ENCODE measurements at places on chromosomes 4 and X. TPM values are rescaled to one million over a fixed set of nuclear protein-coding genes. Genes with fewer than 3 reads are reported as not detected.
A peak's percentile ranks its signal among the peaks of the same experiment; 100 is the strongest.

DMP1 gene
- not detected for total RNA-seq

CCSER1 gene
- total RNA-seq: 2.3 TPM

UCHL1 gene
- 0.51 TPM for total RNA-seq

CYLC1 gene
- total RNA-seq: not detected

CDKL2 gene
- 0.14 TPM for total RNA-seq

AADAT gene
- 13.6 TPM for total RNA-seq

FBXL5 gene
- total RNA-seq: 79.7 TPM

CXCL11 gene
- not detected for total RNA-seq

FAT1 gene
- total RNA-seq: 48.0 TPM

CCKAR gene
- total RNA-seq: not detected

TSPAN7 gene
- 15.3 TPM for total RNA-seq

GPR119 gene
- 4.3 TPM for total RNA-seq

DNA sequence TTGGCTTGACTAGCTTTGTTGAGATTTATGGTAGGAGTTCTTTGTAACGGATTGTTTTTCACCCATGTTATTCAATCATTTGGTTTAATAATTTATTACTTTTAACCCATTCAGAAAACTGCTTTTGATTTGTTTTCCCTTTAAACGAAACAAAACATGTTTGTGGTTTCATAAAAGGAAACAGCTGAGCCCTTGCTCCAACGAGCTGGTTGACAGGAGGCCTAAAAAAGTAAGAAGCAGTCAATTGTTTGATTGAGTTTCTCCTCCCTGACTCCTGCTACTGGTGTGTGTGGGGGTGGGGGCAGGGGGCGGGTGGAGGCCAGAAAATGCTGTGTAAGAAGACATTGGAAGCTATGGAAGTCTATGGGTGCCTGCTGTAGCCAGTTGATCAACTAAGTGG lies 102.8 kb downstream of the CHRDL1 start:
- no peak for DNase-seq

GRCh38 chr4:16195209-16195608 lies 31.1 kb downstream of the TAPT1 start:
- DNase-seq: no peak

DNA sequence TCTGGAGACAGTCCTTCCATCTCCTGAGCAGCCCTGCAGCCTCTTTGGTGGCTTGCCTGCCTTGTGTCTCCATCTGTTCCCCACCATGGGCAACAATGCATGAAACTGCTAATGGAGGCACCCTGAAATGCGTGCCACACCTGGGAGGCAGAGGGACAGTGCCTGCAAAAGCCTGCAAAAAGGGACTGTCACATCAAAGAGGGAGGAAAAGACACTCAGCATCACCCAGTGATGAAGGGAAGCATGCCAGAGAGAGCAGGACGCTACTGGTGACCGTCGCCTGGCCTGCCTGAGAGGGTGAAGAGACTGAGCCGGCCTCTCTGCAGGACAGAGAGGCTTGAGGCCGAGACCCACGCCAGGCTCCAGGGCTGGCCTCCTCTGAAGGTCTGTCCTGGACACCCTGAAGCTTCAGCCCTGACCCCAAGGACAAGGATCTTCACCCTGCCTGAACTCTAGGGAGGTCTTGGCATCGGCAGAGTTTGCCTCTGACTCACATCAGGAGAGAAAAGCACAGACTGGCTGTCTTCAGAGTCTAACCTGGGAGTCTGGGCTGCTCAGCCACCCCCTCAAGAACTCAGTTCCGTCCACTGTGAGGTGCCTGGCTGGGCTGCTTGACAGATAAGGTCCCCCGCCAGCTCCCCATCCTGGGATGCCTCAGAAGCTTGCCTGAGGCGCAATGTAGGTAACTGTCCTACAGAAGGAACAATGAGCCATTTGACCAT lies 8.1 kb downstream of the ACSL1 start:
- DNase-seq: no peak

DNA sequence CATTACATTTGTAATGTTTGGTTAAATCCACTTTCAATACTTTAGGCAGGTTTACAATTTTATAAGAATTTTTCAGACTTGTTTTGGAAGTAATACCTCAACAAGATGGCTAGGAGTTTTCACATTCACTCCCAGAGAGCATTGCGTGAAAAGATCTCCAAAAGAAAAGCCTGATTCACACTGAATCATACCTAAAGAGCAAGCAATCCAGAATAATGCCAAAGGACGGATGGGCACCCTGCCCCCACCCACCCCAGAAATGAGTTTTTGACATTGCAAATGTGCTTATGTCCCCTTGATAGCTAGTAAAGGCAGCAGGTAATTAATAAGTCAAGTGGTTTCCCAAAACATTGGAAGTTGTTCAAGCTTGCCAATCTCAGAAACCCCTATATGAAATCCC lies 557.7 kb upstream of the TENM3 start:
- DNase-seq: no peak

GRCh38 chrX:106959901-106960300 lies 39.7 kb downstream of the CLDN2 start:
- no peak for DNase-seq

DNA sequence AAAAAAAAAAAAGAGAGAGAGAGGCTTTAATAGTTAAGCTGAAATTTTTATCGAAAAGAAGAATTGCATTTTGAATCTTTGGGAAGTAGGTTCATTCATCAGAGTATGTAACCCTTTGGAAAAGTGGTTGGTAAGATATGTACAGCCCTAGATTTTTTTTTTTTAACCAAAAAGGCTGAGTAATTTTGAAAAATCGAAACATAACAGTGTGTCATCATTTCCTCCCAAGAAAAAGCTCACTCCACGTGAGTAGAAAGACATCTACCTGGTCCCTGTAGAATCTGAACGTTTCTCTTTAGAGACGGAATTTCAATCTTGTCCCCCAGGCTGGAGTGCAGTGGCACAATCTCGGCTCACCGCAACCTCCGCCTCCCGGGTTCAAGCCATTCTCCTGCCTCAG lies 16.2 kb downstream of the SHOX start:
- no peak for DNase-seq

GRCh38 chrX:139932073-139932900 lies 566 bp downstream of the ATP11C start:
- peak; percentile 62 for DNase-seq

- DNase-seq: no peak
Measured at GRCh38 chr4:118816538-118817177, 19.3 kb downstream of the SEC24D start.

DNA sequence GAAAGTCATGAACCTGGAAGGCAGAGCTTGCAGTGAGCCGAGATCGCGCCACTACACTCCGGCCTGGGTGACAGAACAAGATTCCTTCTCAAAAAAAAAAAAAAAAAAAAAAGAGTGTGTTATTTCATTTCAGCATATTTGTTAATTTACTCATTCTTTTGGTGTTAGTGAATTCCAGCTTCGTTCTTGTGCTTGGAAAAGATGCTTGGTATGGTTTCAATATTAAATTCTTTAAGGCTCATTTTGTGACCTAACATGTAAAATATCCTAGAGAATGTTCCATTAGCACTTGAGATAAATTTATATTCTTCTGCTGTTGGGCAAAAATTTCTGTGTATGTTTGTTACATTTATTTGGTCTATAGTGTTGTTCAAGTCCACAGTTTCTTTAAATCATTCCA lies 66.8 kb downstream of the SPIN3 start:
- DNase-seq: no peak

- DNase-seq: no peak
Measured at GRCh38 chr4:138192113-138192512, 50.0 kb downstream of the SLC7A11 start.

DNA sequence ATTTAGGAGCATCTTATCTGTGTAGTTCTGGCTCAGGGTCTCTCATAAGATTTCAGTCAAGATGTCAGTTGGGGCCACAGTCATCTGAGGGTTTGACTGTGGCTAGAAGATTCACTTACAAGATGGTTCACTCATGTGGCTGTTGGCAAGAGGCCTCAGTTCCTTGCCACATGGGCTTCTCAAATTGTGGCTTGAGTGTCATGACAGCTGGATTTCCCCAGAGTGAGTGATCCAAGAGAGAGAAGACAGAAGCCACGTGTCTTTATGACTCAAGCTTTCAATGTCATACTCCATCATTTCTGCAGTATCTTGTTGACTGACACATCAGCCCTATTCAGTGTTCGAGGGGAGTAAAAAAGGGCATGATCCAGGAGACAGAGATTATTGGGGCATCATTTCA lies 131.3 kb upstream of the AP1S2 start:
- no peak for DNase-seq

- no peak for DNase-seq
Measured at GRCh38 chr4:17082186-17082585, 183.7 kb upstream of the LDB2 start.

DNA sequence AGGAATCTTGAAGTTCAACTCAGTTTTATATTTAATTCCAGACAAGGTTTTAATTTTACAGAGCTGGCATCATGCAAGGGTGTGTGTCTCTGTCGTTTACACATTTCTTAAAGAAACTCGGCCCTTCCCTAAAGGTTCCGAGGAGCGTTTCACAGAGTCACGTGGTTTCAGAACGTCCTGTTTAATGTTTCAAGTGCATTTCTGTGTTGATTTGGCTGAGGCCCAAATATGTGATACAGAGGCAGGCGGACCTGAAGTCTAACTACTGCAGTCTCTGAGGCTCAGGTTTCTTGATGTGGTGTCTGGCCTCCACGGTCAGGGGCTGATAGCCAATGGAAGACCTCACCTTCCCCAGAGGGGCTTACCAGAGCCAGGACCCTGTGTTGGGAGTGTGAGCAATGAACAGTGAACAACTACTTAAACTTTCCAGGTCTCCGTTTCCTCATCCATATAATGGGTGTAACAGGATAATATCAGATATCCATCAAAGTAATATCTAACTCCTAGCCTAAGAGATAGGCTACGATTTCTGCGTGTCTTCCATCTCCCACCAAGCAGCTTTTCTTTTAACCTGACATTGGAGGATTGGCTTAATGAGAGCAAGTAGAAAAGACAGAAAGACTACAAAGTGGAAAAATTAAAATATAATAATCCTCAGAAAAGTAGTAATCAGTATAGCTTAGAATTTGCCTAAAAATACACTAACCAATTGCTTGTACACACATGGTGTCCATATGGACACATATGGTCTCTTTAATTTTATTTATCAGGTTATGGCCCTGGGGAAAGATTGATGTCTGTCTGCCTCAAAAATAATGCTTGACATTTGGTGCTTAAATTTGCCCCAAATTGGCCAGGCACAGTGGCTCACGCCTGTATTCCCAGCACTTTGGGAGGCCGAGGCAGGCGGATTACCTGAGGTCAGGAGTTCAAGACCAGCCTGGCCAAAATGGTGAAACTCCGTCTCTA lies 50.0 kb upstream of the TRIM2 start:
- no peak for DNase-seq

GRCh38 chr4:147236806-147237205 lies 244.1 kb upstream of the EDNRA start:
- DNase-seq: no peak

- DNase-seq: no peak
Measured at GRCh38 chrX:80014141-80014940, at the start of gene TBX22. Gene TBX22, plus strand, starts transcription at chrX:80014753. Its CDS starts 7,517 bp downstream, at chrX:80022270.

GRCh38 chr4:91734682-91735081 lies 569.1 kb upstream of the GRID2 start:
- DNase-seq: no peak

- no peak for DNase-seq
Measured at GRCh38 chrX:70301716-70302115, 11.8 kb downstream of the KIF4A start.

- DNase-seq: no peak
Measured at GRCh38 chrX:150446995-150447394, 83.9 kb downstream of the MAMLD1 start.

DNA sequence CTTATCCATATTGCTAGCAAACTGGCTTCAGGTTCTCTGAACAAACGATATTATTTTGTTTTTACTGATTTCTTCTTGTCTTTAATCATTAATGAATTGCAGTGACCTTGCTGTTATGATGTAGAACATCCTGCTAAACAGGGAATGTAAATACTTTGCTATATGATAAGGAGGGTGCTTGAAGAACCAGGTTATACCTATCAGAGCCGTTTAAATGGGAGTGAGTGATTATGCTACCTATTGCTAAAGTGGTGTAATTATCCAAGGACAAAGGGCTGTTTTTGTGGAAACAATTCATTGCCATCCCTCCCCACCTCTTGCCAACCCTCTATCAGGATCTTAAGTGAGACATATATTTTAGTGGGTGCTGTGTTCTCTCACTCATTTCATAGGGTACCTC lies 788.9 kb downstream of the RPA4 start:
- DNase-seq: no peak

DNA sequence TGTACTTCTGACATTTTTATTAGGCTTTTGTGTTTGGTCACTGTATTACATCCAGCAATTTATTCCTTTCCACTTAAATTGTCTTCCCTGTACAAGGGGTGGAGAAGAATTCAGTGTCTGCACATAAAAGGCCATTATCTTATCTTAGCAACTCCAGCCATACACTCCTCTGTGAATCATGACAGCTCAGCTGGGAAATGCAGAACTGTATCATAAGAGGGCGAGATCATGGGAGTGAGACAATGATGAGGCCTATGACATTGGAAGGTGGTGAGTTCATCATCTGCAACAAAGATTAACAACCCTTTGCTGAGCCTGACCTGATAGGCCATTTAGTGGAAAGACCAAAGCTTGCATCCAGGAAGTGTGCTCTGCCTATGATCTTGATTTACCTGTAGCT lies 33.3 kb downstream of the SLIT2 start:
- DNase-seq: no peak

GRCh38 chr4:88526221-88526815 lies 2.7 kb upstream of the PYURF start:
- DNase-seq: no peak

DNA sequence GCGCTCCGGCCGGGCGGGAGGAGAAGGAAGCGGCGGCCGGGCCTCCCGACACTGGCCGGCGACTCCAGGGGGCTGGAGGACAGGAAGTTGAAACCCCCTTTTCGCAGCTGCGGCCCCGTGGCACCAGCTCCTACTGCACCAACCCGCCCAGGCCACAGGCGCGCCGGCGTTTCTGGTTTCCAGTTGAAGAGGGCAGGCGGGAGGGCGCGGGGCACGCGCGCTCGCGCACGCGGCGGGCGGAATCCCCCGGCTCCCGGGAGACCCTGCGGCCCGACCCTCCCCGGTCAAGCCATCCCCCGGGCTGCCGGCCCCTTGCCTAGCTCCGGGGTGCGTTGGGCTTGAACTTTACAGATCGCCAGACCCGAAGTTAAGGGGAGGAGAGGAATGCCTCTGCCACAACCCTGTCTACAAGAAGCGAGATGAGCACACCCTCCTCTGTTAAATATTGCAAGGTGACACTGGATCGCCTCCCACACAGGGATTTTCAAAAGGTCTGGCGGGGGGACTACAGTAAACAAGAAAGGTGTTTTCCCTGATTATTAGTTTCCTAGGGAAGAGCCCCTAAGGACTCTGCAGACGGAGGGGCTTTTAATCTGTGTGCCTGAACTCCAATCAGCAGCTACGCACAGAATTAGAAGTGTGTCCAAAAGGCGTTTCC lies 1.4 kb downstream of the ELOVL6 start:
- peak; percentile 74 for DNase-seq

- no peak for DNase-seq
Measured at GRCh38 chr4:38567457-38567856, 96.5 kb upstream of the KLF3 start.

All from liver (tissue), 10 donors.